Activated B cell treated with CpG ODN at 0.5 μM for 24 hours (primary cell): ENCODE measurements at places on chromosomes 4 and X. TPM values are rescaled to one million over a fixed set of nuclear protein-coding genes. Genes with fewer than 3 reads are reported as not detected.

- no peak overlapping the region for H3K27ac ChIP-seq
- H3K36me3 ChIP-seq = no peaks in the 10 kb centered on the region
- no peak overlapping the region for H3K4me3 ChIP-seq
These were observed 29.9 kb downstream of the VEGFC start for GRCh38 chr4:176762661-176763308.

The ARHGEF6 gene
- total RNA-seq = 32.4 and 33.0 TPM in 2 replicates

The CXorf49 gene
- total RNA-seq = not detected in 2 replicates

GRCh38 chrX:149497626-149498025 is 7.5 kb downstream of the IDS start:
- no peak overlapping the region for H3K27ac ChIP-seq
- H3K36me3 ChIP-seq = peaks cover 65% of the 10 kb centered on the region
- H3K4me1 ChIP-seq = peaks cover 3% of the 10 kb centered on the region
- H3K4me3 ChIP-seq = no peak overlapping the region
- no peak for DNase-seq

DNA sequence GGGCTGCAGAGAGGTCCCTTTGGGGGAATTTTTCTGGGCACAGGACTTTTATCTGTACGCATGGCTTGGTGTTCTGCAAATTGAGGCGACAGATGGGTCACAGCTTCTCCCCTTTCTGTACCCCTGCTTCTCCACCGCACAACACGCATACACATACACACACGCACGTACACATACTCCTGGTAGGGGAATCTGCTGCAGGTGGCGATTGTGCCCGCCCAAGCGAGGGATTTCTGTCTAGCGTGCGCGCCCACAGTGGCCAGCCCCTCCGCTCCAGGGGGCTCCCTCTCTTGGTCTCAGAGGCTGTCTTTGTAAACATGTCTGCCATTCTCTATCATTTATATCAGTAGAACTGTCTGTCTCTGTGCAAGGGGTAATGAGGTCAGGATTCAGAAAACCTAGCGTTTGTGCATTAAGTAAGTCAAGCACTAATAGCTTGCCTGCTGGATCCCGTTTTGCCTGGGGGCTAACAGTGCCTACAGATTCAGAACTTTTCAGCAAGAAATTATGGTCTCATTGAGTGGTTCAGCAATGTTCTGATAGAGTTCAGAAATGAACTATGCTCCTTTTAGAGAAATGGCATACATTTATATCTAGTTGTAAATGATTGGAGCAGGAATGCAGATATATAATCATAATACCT is 2.2 kb downstream of the GRID2 start:
- DNase-seq = no peak
- H3K27ac ChIP-seq = no peak overlapping the region
- peaks cover 3% of the 10 kb centered on the region for H3K4me1 ChIP-seq
- H3K36me3 ChIP-seq = no peaks in the 10 kb centered on the region

The MAGEB10 gene
- total RNA-seq = not detected in 2 replicates

The TBC1D9 gene
- total RNA-seq = 37.9 and 46.0 TPM in 2 replicates

DNA sequence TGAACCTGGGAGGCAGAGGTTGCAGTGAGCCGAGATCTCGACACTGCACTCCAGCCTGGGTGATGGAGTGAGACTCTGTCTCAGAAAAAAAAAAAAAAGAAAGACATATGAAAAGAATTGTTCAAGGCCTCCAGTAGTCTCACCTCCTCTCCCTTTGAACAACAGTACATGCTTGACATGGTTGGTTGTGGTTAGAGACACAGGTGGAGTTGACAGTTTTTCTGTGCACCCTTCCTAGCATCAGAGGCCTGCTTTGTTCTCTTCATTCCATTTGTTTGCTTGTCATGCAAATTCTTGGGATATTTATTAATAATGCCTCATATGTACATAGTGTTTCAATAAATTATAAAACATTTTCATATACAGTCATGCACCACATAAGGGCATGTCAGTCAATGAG is 18.3 kb upstream of the PDCL2 start:
- H3K27me3 ChIP-seq = peaks cover 3% of the 10 kb centered on the region
- H3K27ac ChIP-seq = no peak overlapping the region
- no peak overlapping the region for H3K4me3 ChIP-seq

DNA sequence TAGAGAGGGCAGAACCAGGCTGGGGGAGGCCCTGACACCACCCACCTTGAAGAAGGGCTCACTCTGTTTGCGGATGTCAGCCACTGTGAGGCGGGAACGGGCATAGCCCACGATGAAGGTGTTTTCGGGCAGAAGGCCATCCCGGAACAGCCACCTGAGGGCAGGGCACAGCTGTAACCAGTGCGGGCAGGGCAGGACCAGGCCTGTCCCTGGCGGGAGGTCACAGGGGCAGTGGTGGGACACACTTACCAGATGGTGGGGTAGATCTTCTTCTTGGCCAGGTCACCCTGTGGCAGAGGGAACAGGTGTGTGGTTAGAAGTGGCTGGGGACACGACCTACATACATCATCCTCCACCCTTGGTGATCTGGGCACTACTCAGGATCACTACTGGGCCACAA is 10.8 kb downstream of the G6PD start:
- peaks cover 3% of the 10 kb centered on the region for H3K4me1 ChIP-seq
- DNase-seq = no peak
- H3K4me3 ChIP-seq = no peak overlapping the region
- H3K27ac ChIP-seq = no peak overlapping the region
- H3K36me3 ChIP-seq = peaks cover 39% of the 10 kb centered on the region
- H3K27me3 ChIP-seq = no peaks in the 10 kb centered on the region

GRCh38 chr4:71711985-71712348 is 71.9 kb downstream of the GC start:
- H3K4me1 ChIP-seq = no peaks in the 10 kb centered on the region
- no peak for DNase-seq
- H3K4me3 ChIP-seq = no peak overlapping the region
- no peak overlapping the region for H3K27ac ChIP-seq
- no peaks in the 10 kb centered on the region for H3K36me3 ChIP-seq

GRCh38 chr4:172256820-172257219 is 443.6 kb downstream of the GALNTL6 start:
- no peaks in the 10 kb centered on the region for H3K36me3 ChIP-seq
- no peak for DNase-seq
- H3K4me1 ChIP-seq = no peaks in the 10 kb centered on the region
- no peak overlapping the region for H3K27ac ChIP-seq
- no peak overlapping the region for H3K4me3 ChIP-seq

- H3K36me3 ChIP-seq = no peaks in the 10 kb centered on the region
- H3K27me3 ChIP-seq = no peaks in the 10 kb centered on the region
- no peak for DNase-seq
- H3K27ac ChIP-seq = no peak overlapping the region
- H3K4me3 ChIP-seq = no peak overlapping the region
These were observed 38.9 kb downstream of the CNGA2 start for GRCh38 chrX:151773434-151773833.
